Upper lobe of left lung (tissue), 6 donors: ENCODE measurements at places on chromosomes 11 and 22.

DNA sequence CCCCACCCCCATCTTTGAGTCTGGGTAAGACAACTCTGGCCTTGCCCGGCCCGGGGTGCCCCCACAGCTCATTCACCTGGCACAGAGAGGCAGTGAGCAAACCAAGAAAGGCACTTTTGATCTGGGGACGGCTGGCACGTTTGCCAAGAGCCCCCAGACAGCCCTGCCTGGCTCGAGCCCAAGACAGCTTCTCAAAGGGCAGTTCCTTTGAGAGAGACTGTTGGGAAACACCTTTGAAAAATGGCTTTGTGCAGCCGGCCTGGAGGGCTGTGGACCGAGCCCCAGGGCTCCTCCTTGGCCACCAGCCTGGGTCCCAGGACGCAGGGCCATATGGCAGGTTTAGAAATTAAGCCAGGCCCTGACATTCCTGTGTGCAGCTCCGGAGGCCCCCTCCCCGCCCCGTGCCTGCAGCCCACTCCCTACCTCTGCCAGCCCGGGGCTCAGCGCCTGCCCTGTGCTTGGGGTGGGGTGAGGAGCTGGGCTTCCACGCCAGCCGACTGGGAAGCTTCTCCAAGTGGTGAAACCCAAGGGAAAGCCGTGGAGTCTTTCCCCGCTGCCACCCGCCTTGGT is 50.2 kb upstream of the SMIM38 start:
- peak; percentile 68 for DNase-seq

DNA sequence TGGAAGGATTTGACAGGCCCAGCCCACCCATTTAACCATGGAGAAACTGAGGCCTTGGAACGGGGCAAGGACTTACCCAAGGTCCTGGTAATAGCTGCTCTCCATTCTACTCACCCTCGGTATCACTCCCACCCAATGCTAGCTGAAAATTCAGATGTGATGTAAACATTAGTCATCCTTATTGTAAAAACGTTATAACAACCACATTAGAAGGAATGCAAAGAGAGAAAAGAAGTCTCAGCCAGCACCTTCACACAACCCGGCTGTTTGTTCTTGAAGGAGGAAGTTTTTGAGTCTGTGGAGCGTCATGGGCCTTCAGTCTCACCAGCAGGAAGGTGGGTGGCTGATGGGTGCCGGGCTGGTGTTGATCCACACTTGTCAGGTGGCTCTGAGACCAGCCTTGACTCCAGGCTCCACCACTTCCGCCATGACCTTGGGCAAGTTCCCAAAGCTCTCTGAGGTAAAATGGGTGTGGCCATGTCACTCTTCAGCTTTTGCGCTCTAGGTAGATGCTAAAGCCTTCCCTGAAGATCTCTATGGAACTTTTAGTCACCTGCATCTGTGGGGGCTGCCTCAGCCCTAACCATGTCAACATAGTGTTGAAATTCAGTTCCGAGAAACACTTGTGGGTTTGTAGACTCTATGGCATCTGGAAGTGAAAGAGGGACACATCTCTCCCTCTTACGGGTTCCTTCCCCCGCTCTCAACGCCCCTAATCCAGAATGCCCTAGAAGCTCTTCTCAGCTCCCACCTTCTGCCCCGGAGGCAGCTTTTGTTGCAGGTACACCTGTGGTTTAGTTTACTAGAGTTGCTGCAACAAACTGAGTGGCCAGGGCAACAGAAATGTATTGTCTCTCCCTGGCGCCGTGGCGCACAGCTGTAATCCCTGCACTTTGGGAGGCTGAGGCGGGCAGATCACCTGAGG is 14.8 kb downstream of the CD6 start:
- DNase-seq = peak; percentile 62

DNA sequence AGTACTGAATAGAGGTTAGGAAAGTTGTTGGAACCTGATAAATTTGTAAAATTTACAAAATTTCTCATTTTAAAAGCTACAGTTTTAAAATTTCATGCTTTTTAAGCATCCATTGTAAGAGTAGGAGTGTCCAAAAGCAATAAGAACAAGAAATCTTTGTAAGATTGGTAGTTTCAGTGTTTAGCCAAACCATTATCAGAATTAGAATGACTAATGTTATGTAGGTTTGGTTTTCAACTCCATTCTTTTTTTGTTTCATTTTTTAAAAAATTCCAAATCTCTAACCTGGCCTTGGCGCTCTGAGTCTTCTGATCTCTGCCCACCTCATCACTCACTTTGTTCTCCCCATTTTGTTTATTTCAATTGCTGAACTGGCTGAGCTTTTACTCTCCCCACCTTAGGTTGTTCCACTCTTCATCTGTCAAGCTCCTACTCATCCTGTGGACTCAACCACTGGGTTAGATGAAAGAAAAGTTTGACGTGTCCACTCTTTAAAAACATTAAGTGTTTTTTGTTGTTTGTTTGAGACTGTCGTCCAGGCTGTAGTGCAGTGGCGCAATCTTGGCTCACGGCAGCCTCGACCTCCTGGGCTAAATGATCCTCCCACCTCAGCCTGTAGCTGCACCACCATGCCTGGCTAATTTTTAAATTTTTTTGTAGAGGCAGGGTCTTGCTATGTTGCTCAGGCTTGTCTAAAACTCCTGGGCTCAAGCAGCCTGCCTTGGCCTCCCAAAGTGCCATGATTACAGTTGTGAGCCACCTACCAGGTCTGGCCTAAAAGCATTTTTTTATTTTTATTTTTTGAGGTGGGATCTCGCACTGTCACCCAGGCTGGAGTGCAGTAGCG is 14.0 kb downstream of the EP300 start:
- no peak for DNase-seq

DNA sequence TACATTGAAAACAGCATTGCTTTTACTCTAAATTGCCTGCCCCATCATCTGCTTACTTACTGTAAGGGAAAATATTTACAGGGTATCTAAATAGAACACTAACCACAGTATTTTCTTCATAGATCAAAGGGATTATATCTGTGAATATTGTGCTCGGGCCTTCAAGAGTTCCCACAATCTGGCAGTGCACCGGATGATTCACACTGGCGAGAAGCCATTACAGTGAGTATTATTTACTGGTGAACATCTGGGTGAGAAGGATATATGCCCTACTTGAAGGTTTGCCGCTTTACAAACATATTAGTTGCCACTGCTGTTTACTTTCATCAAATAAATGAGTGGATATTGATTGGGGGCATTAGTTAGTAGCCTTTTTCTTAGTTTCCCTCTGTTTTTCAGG is 5.9 kb upstream of the CNTF start:
- DNase-seq = no peak

DNA sequence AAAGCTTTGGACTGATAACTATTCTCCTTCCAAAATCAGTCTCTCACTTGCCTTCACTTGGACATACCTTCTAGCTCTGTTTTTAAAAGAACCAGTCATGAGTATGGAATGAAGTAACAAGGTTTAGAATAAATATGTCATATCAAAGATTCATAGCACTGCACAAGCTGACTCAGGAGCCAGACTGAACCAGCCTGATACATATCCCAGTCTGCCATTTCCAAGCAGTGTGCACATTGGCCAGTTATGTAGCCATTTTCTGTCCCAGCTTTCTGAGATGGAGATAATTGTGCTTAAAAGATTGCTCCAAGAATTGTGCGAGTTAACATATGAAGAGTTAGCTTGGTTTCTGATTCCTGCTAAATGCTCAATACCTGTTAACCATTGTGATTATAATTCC is 311.3 kb downstream of the C11orf87 start:
- no peak for DNase-seq

- no peak for DNase-seq
Observed at GRCh38 chr11:36763187-36763586, 165.2 kb upstream of the RAG2 start.

- DNase-seq = no peak
Observed at GRCh38 chr22:25962711-25963110, 206.6 kb upstream of the SEZ6L start.

- DNase-seq = no peak
Observed at GRCh38 chr11:121213362-121213893, 79.1 kb upstream of the SC5D start.

GRCh38 chr22:22410121-22410520 is 98.4 kb downstream of the ZNF280B start:
- DNase-seq = peak; percentile 55

GRCh38 chr22:20748731-20749428 is 25.0 kb upstream of the SERPIND1 start:
- no peak for DNase-seq

GRCh38 chr22:47796128-47796908 is 1033.9 kb downstream of the TBC1D22A start:
- DNase-seq = no peak

DNA sequence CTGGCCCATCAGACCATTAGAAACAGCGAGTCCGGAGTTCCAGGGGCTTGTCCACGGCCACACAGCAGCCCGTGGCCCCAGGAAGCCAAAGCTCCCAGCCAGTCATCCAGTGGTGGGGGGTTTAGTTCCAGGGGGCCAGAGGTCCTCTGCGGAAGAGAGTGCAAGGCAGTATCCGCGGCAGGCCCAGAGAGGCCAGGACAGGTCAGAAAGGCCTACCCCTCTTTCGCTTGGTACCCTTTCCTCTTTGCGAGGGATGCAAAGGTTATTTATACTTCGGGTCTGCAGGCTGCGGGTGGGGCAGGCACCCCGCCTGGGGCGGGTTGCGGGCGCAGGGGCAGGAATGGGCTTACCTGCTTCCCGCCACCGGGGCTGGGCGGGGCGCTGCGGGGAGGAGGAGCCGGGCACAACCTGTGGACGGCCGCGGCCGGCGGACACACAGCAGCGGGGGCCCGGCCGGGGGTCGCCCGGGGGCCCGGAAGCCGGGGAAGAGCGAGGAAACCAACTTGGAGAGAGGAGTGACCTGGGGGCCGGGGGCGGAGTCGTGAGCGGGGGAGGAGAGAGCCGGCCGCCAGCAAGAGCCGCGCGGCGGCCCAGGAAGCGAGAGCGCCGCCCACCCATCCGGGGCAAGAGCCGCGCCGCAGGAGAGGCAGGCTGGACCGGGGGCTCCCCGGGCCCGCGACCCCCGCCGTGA is at the start of gene SH3BP1:
Gene SH3BP1, plus strand, starts transcription at position 600 of the 691 bp plus-strand sequence. CDS start 119 bp downstream, outside the sequence.
- peak; percentile 92 for DNase-seq

DNA sequence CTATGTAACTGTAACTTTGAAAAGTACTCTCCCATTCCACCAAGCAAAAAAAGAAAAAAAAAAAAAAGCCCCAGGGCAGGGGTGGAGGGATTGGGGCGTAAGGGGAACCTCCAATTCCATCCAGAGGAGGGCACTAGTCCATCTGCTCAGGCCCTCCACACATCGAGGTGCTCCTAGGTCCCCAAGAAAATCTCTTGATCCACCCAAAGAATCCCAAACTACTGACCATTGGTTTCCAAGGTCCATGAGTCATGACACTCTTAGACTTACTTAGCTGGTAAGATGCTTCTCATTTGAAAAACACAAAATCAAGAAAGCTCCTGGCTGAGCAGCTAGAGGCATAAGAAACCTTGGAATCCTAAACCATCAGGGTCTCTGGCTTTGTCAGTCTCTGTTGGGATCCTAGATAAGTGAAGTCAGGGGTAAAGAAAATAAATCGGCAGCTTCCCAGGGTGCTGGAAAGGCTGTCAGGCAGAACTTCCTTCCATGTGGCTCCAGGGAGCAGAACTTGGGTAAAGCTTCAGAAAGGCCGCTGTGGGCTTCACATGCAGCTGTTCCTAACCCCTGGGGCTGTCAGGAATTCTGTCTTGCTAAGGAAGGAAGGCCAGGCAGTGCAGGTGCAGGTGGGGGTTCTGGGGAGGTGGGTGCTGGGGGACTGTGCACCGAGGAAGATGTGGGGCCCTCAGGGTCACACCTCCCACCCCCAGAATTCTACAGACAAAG is 49.4 kb upstream of the ADA2 start:
- no peak for DNase-seq

DNA sequence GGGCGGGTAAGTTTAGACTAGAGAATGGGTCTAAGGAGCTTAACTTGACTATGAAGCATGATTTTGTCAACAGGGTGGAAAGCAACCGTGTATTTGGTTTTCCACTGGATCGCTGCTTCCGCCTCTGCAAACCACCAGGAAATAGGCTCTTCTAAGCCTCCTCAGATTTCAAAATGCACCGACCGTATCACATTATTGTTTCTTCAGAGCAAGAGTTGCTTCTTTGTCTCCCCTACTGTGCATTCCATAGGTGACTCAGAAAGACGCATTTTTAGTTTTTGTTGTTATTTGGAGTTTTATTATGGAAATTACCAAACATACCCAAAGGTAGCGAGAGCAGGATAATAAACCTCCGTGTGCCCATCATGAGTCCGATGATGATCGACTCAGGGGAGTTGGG is 64.3 kb upstream of the RASD2 start:
- DNase-seq = no peak

GRCh38 chr11:128135451-128135850 is 451.9 kb downstream of the ETS1 start:
- no peak for DNase-seq

- no peak for DNase-seq
Observed at GRCh38 chr11:28566339-28567089, 458.3 kb downstream of the METTL15 start.

GRCh38 chr11:19244084-19244483 is 3.3 kb upstream of the E2F8 start:
- no peak for DNase-seq

- no peak for DNase-seq
Observed at GRCh38 chr11:41980741-41981140, 521.3 kb upstream of the LRRC4C start.

GRCh38 chr11:32188785-32189184 is 97.9 kb downstream of the RCN1 start:
- no peak for DNase-seq
